ENCODE measurements at places on chromosomes 3 and 15. TPM values are rescaled to one million over a fixed set of nuclear protein-coding genes. Genes with fewer than 3 reads are reported as not detected.

Gene TMEM43
- 42.7 TPM for polyA plus RNA-seq

Gene C3orf80
- polyA plus RNA-seq, result 3.6 TPM

Gene AGBL1
- 0.33 TPM for polyA plus RNA-seq

Gene CACNA2D3
- 32.6 TPM for polyA plus RNA-seq

Gene GASK1A
- 10.2 TPM for polyA plus RNA-seq

Gene ABTB1
- 26.9 TPM for polyA plus RNA-seq

Gene CGNL1
- 17.3 TPM for polyA plus RNA-seq

Gene KCNMB2
- polyA plus RNA-seq, result 15.3 TPM

Gene CFAP91
- 14.0 TPM for polyA plus RNA-seq

Gene HAUS2
- polyA plus RNA-seq, result 31.2 TPM

Gene EFCAB12
- polyA plus RNA-seq, result 7.9 TPM

Gene CADPS
- 184 TPM for polyA plus RNA-seq

GRCh38 chr15:89164712-89165211, 56.6 kb downstream of the RLBP1 start:
- H3K4me3 ChIP-seq, result no peak overlapping the region
- no peaks in the 10 kb centered on the region for H3K36me3 ChIP-seq
- H3K27ac ChIP-seq, result no peak overlapping the region
- no peak for DNase-seq

DNA sequence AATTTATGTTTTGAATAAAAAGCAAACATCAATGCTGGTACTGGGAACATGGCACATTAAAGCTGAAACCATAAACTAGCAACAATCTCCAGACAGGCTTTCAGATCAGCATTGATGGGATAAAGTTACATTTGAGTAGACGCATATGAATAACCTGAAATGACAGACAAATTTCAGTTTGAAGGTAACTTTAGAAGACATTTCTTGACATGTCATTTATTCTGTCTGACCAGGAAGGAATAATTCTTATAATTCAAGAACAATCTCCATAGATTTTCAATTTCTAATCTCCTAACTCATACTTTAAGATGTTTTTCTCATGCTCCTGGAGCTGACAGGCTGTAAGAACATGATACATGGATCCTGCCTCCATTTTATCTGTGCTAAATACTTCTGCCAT, 69.8 kb downstream of the PLCH1 start:
- no peaks in the 10 kb centered on the region for H3K36me3 ChIP-seq
- no peak for DNase-seq
- H3K4me1 ChIP-seq, result no peaks in the 10 kb centered on the region
- no peaks in the 10 kb centered on the region for H3K27me3 ChIP-seq

- H3K27ac ChIP-seq, result peak overlapping the region; percentile 41
- H3K4me1 ChIP-seq, result peaks cover 31% of the 10 kb centered on the region
- DNase-seq, result no peak
- no peaks in the 10 kb centered on the region for H3K36me3 ChIP-seq
These were observed 51.8 kb downstream of the HEG1 start for GRCh38 chr3:125003859-125004595.

DNA sequence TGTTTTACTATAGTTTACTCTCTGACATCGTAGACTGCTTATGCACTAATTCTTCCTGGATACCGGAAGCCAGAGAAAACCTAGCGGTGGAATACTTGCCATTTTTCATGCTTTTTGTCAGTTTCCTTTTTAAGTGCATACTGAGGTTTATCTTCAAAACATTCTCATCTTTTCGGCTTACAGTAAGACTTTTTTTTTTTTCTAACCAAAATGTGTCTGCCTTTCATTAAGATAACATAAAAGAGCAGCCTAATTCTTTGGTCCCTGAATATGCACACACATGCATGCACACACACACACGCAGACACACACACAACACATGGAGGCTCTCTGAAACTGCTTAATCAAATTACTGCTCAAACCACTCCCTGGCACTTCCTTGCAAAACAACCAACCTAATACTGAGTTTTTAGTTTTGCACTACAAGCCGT, 1.3 kb downstream of the ZNF445 start:
- H3K27me3 ChIP-seq, result no peaks in the 10 kb centered on the region
- H3K36me3 ChIP-seq, result no peaks in the 10 kb centered on the region
- H3K4me1 ChIP-seq, result peaks cover 3% of the 10 kb centered on the region
- DNase-seq, result peak; percentile 9

DNA sequence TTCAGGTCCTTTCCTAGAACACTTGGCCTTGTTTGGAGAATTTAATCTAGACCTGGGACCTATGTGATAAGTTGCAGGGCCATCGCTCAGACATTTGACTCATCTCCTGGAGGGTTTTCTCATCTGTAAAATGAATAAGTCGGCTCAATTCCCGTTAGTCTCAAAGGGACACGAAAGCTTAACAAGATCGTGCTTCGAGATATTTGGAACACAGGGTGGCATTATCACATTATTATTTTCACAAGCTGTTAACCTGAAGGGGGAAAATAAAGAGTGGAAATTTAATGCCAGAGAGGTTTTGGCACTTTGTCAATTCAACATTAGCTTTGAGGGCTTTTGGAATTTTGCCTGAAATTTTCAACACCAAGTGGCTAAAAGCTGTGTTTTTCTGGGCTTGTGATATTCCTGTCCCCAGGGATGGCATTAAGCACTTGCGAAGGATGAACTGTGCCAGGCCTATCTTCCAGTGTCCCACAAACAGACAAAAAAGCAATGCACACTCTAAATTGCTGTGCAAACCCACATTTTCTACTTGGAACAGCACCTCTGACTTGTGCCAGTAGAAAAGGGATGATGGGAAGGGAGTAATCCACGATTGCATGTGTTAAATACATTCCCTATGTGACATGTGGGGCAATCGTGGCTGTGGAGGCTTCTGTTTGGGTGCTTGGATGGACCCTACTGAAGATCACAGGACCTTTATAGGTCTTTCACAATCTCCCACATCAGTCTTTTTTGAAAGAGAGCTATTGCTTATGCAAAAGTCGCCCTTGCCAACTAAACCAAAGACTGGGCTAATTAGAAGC, 478.7 kb downstream of the MFSD1 start:
- no peak overlapping the region for H3K27ac ChIP-seq
- no peaks in the 10 kb centered on the region for H3K36me3 ChIP-seq
- DNase-seq, result no peak
- H3K27me3 ChIP-seq, result no peaks in the 10 kb centered on the region
- no peaks in the 10 kb centered on the region for H3K4me1 ChIP-seq

DNA sequence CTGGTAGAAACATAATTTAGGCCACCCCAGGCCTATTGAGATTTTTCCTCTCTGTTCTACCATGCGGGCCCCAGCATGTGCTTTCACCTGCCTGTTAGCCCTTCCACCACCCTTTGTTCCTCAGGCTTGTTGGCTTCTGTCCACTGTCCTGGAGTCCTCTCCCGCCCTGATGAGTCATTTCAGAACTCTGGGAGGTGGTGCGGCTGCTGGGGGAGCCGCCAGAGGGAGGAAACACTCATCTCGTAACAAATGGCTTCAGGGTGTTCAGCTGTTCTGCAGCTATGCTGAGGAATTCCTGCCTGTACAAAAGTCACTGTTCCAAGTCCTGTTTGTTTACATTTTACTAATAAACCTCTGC, 36.3 kb downstream of the LRTM1 start:
- H3K36me3 ChIP-seq, result no peaks in the 10 kb centered on the region
- no peak overlapping the region for H3K4me3 ChIP-seq
- no peaks in the 10 kb centered on the region for H3K27me3 ChIP-seq
- no peak overlapping the region for H3K27ac ChIP-seq
- peaks cover 9% of the 10 kb centered on the region for H3K4me1 ChIP-seq

DNA sequence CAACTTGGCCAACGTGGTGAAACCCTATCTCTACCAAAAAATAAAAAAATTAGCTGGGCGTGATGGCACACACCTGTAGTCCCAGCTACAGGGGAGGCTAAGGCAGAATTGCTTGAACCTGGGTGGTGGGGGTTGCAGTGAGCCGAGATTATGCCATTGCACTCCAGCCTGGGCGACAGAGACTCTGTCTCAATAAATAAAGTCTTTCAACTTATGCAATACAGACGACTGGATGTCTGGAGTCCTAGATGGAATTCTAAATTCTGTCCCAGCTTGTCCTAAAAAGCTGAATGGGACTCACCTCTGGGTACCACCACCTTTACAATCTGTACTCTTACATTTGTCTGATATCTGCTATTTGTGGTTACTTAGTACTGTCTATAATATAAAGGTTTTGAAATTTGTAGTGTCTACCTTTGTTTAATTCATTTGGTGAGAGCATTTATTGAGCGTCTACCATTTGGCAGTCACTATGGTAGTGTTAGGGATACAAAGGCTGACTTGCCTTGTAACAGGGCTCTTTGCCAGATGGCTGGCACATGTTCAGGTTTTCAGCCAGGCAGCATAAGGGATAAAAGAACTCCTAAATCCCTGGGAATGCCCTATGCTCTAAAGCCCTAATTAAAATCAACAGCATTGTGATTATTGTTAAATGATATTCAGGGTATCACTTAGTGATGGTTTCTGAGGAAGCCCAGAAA, 7.2 kb upstream of the ZNF609 start:
- no peak overlapping the region for H3K27ac ChIP-seq
- peaks cover 15% of the 10 kb centered on the region for H3K36me3 ChIP-seq
- no peaks in the 10 kb centered on the region for H3K27me3 ChIP-seq

- H3K36me3 ChIP-seq, result no peaks in the 10 kb centered on the region
- H3K4me3 ChIP-seq, result no peak overlapping the region
- no peak overlapping the region for H3K27ac ChIP-seq
- H3K27me3 ChIP-seq, result no peaks in the 10 kb centered on the region
These were observed 41.6 kb downstream of the C3orf20 start for GRCh38 chr3:14716591-14716990.

- DNase-seq, result no peak
- H3K27me3 ChIP-seq, result no peaks in the 10 kb centered on the region
- H3K27ac ChIP-seq, result no peak overlapping the region
- H3K4me1 ChIP-seq, result no peaks in the 10 kb centered on the region
These were observed 7.0 kb downstream of the EBLN2 start for GRCh38 chr3:73068419-73068818.

GRCh38 chr3:14570864-14571263, 30.7 kb upstream of the GRIP2 start:
- DNase-seq, result no peak
- no peak overlapping the region for H3K4me3 ChIP-seq
- no peak overlapping the region for H3K27ac ChIP-seq
- no peaks in the 10 kb centered on the region for H3K4me1 ChIP-seq
- no peaks in the 10 kb centered on the region for H3K27me3 ChIP-seq

DNA sequence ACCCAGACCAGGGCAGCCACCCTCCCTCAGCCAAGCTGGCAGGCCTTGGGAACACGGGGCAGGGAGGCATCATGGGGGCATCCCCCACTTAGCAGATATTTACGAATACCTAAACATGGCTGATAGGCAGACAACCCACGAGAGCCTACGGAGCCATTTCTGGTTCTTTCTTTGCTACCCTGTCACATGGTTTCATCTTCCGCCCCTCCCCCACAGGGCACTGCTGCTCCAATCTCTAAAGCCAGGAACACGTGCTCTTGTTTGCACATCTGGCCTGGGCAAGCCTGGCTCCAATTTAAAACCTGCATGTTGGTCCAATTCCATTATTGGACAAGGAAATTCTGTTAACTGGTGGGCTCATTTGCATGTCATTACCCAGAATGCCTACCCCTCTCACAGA, 447.4 kb upstream of the NR2F2 start:
- DNase-seq, result no peak
- no peaks in the 10 kb centered on the region for H3K4me1 ChIP-seq
- H3K36me3 ChIP-seq, result no peaks in the 10 kb centered on the region
- H3K27me3 ChIP-seq, result no peaks in the 10 kb centered on the region
- no peak overlapping the region for H3K4me3 ChIP-seq

- H3K36me3 ChIP-seq, result no peaks in the 10 kb centered on the region
- no peaks in the 10 kb centered on the region for H3K4me1 ChIP-seq
- H3K4me3 ChIP-seq, result no peak overlapping the region
- no peak for DNase-seq
- H3K27me3 ChIP-seq, result no peaks in the 10 kb centered on the region
These were observed 671.3 kb downstream of the NSUN3 start for GRCh38 chr3:94734206-94734605.

DNA sequence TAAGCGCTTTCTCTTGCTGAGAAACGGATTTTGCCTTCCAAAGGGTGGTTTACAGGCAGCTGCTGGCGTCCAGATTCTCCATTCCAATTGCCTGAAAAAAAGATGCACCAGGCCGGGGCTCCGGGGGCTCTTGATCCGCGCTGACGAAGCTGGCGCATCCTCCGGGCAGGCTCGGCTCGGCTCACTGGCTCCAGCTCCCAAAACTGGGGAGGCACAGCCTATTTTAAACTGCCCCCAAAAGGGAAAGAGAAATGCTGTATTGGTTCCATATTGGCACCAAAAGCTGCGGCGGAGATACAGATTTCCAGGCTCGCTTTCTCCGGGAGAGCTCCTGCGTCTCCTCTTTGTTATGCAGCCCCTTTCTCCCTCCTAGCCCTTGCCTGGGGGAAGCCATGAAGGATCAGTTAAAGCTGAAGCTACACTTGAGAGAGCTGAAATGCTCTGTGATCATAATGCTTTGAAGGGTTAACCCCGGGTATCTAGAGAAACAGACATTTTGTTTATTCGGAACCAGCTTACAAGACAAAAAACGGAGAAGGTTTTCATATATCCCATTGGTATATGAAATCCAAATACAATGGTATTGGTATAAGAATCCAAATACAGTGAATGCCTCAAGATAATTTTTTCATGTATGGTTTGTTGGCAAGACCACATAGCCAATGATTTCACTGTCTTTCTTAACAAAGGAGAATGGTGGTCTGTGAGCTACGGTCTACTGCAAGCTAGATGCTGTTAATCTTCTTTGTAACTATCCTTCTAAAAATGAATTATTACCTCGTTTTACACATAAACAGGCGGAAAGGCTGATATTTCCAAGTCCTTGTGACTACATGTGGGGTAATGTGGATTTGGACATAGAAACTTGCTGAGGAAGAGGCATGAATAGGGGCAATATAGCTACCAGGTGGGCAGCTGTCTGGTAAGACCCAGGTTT, 693 bp downstream of the CD200 start:
- no peaks in the 10 kb centered on the region for H3K36me3 ChIP-seq
- H3K27ac ChIP-seq, result peak overlapping the region; percentile 99
- no peaks in the 10 kb centered on the region for H3K27me3 ChIP-seq
- peak overlapping the region; percentile 95 for H3K4me3 ChIP-seq
- DNase-seq, result peak; percentile 72
- peaks cover 4% of the 10 kb centered on the region for H3K4me1 ChIP-seq

DNA sequence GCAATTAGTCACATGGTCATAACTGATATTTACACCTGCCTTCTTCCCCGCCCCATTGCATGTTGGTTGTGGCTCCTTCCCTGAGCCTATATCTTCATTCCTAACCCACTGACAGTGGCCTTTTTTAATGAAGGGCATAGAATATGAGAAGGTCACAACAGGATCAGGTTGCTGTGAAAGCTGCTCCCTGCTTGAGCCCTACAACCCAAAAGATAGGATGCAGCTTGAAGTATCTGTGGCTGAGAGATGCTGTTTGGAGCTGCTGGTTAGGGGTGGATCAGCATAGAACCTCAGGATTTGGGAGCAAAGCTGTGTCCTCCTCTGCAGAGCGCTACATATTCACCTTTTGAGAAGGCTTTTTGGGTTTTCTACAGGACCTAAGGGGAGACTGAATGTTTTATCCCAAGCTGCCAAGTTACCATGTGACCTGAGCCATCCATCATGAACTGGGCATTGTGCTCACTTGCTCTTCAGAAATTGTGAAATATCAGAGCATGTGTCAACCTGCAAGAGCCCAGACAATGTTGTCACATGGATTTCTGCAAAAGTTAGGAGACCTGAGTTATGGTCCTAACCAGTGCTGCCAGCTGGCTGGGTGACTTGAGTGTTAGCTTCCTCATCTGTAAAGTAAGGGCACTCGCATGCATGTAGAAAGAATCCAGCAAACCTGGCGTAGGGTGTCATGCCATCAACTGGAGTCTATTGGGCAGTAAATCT, 49.8 kb upstream of the ARL8B start:
- H3K4me3 ChIP-seq, result no peak overlapping the region
- H3K27me3 ChIP-seq, result no peaks in the 10 kb centered on the region
- no peak for DNase-seq
- H3K27ac ChIP-seq, result no peak overlapping the region
- H3K36me3 ChIP-seq, result no peaks in the 10 kb centered on the region
- H3K4me1 ChIP-seq, result no peaks in the 10 kb centered on the region

Data from spinal cord (tissue), 10 donors.